ENCODE measurements at places on chromosomes 2 and 18.

- DNase-seq: no peak
Measured at GRCh38 chr2:123993728-123994323, 31.3 kb upstream of the CNTNAP5 start.

GRCh38 chr2:202883987-202884675 is 12.6 kb upstream of the ICA1L start:
- DNase-seq: no peak

- no peak for DNase-seq
Measured at GRCh38 chr2:189662669-189663226, 1.5 kb downstream of the ASNSD1 start.

- DNase-seq: no peak
Measured at GRCh38 chr18:77068321-77069312, 64.0 kb downstream of the MBP start.

- no peak for DNase-seq
Measured at GRCh38 chr2:42659609-42660008, 91.2 kb downstream of the MTA3 start.

- DNase-seq: no peak
Measured at GRCh38 chr2:127320067-127320466, 26.1 kb upstream of the ERCC3 start.

GRCh38 chr2:166170356-166170755 is 42.5 kb upstream of the SCN1A start:
- DNase-seq: no peak

- no peak for DNase-seq
Measured at GRCh38 chr2:205902041-205902899, 183.7 kb downstream of the INO80D start.

DNA sequence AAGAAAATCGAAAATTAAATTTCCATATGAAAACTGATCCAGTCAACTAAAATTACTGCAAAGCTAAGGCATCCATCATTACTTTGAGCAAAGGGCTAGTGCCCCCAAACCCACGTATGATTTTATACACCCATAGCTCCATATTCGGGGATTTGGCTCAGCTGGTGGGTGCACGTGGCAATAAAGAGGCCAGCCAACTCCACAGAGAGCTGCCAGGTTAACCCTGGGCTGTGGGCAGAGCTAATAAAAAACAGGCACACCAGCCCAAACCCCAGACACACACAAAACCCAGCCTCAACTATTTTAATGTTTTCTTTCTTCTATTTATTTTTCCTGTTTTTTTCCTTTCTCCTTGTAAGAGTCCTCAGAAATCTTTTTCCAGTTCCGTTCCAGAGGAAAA is 151.3 kb upstream of the SOX11 start:
- no peak for DNase-seq

DNA sequence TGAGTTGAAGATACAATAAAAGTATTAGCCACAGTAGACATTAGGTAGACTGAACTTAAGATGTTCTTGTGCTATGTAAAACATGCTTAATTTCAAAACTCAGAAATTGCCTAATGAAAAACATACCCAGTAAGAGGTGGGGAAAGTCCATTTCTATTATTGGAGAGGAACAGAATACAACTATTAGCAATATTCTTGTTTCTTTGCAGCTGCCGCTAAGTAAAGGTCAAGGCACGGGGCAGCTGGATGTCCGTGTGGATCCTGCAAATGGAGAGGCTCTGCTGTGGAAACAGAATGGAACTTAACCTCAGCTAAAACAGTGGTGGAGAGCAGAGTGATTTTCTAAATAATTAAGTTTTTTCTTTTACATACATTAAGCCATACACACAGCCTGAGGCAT is 139.2 kb upstream of the ARHGAP28 start:
- no peak for DNase-seq

- DNase-seq: no peak
Measured at GRCh38 chr2:120796094-120796493, 60.4 kb downstream of the GLI2 start.

- DNase-seq: no peak
Measured at GRCh38 chr2:63049211-63049969, 1.2 kb upstream of the OTX1 start.

- no peak for DNase-seq
Measured at GRCh38 chr2:64978514-64979268, 10.5 kb upstream of the SLC1A4 start.

DNA sequence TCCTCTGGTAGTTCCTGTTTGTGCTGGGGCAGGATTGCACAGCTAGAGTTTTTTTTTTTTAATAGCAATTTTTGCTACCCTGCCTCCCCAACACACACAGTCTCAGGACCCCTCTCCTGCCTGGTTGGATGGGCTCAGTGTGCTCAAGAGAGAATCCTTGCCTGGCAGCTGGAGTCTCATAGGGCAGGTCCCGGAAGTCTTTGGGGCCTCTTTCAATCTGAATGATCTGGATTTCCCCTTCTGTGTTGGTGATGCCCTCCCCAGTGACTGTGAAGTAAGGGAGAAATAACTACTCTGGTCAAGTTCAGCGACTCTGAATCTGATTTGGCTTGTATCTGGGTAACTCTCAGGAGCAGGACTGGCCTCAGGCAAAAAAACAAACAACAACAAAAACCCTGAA is 220.6 kb upstream of the LRRTM1 start:
- DNase-seq: no peak

GRCh38 chr2:1631292-1632001 is 112.9 kb downstream of the PXDN start:
- DNase-seq: no peak

- DNase-seq: peak; percentile 75
Measured at GRCh38 chr18:50268022-50268747, 1.9 kb upstream of the CFAP53 start.

DNA sequence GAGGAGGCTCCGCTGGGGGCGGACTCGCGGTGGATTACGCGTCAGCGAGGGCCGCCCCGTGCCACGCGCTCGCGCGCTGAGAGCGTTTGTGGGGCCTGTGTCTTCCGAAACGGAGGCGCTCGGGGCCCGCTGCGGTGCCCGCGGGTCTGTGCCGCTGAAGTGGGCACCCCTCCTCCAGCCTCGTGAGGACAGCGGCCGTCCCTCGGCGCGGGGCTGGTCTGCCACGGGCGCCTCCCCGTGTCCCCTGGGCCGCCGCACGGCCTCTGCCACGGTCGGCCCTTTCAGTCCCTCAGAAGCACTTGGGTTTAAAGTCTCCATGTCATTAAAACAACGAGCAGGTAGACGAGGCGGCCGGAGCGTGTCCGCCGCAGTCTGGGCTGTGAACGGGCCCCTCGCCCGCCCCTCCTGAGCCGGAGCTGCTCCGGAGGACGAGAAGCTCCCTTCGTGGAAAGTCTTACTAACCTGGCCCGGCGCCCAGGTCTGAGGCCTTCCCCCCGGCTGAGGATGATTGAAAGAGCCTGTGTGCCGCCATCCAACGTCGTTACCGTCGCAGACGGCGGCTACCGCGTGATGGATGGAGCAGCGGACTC is 97.6 kb downstream of the NFATC1 start:
- DNase-seq: no peak

GRCh38 chr2:391696-392095 is 103.8 kb upstream of the ALKAL2 start:
- DNase-seq: no peak

GRCh38 chr2:45102579-45103117 is 93.4 kb upstream of the SIX2 start:
- DNase-seq: no peak

DNA sequence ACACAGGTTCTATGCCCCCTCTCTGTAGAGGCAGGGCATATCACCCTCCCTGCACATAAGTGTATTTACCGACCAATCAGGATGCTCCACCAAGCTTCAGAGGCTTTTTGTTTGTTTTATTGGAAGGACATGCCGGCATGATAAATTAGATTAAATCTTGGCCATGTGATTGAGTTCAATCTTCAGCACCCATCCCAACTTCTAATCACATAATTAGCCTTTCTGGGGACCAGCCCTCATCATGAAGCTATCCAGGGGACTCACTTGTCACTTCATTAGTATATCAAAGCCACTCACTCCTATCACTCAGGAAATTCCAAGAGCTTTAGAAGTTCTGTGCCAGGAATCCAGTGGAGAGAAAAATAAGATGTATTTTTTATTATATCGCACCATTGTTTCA is 158.6 kb upstream of the SYT4 start:
- DNase-seq: no peak

DNA sequence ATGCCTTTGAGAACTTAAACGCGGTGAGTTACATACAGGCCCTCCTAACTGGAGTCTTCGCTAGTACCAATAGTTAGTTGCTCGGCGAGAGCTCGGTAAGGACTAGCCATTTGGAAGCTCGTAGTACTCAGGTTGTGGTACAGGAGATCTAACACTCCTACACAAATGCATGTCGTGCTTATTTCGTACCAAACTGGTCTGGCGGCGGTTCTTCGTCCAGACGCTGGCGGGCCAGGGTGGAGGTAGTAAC is 346 bp upstream of the VRK2 start:
- no peak for DNase-seq

GRCh38 chr2:120653046-120653445 is 82.6 kb upstream of the GLI2 start:
- no peak for DNase-seq

- DNase-seq: no peak
Measured at GRCh38 chr2:234978466-234979203, 26.8 kb downstream of the SH3BP4 start.

DNA sequence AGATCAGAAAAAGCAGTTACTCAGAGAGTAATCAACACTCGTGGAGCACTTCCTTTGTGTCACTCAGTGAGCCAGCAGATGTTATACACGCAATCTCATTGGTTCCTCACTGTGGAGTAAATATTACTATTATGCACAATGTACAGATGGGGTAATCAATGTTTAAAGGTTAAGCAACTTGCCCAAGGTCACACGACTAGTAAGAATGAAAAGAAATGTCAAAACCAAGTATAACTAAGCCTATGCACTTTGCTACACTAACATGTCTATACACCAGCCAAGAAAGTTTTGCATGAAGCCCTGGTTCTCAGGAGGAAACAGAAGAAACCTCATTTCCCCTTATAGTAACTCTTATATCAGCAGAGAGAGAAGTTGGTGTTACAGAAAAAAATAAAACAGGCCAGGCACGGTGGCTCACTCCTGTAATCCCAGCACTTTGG is 5.4 kb downstream of the METTL21A start:
- no peak for DNase-seq

- no peak for DNase-seq
Measured at GRCh38 chr2:191950132-191950874, 103.4 kb upstream of the CAVIN2 start.

- DNase-seq: no peak
Measured at GRCh38 chr2:127683757-127684156, 8.4 kb upstream of the LIMS2 start.

DNA sequence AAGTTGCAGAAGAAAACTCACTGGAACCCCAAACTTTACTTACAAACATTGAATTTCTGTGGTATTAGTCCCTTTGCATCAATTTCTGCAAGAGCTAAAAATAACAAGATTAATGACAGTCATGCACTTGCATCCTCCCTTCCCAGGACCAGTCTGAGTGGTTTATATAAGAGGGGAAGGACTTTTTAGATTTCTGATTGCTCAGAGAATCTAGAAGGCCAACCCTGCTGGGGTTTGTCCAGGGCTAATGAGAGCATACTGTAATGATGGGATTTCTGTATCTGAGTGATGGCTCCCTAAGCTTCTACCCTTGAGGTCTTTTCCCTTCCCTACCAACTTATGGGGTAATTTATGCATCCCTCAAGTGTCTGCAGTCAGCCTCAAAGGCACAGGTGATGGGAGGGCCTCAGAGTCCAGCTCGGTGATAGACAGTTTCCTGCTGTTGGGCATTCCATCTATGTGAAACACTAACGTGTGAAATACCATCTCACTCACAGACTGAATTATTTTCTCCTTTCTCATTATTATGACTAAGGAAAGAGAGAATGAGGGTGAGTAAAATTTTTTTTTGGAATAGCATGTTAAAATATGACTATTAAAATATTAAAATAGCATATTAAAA is 556.3 kb downstream of the RIT2 start:
- no peak for DNase-seq

DNA sequence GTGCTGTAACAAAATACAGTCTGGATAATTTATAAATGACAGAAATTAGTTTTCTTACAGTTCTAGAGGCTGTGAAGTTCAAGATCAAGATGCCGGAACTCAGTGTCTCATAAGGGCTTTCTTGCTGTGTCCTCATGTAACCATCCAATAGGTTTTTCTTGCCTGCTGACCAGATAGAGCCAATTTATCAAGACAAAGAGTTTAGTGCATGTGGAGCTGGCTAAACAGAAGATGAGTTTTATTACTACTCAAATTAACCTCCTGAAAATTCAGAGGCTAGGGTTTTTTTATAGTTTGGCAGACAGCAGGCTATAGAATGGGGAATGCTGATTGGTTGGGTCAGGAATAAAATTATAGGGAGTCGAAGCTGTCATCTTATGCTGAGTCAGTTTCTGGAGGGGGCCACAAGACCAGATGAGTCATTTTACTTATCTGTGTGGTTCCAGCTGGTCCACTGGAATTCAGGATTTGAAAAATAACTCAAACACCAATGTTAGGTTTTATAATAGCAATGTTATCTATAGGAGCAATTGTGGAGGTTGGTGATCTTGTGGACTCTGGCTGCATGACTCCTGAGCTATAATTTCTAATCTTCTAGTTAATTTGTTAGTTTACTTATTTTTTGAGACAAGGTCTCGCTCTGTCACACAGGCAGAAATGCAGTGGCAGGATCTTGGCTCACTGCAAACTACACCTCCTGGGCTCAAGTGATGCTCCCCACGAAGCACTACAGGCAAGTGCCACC is 3.2 kb upstream of the PDK1 start:
- DNase-seq: no peak

DNA sequence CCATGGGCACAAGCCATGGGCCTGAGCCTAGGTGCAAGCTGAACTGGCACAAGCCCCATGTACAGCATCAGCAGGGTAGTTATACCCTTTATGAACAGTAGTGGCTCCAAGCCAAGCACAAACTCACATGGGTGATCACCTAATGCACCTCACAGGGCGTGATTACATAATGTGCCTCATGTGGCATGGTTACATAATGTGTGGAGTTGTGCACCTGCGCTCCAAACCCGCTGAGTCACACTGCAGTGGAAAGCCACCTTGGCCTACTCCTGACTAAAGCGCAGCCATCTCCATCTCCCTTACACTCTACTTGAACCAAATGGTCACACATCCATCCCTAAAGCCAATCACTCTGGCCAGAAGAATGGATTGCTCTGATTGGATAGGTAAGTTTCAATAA is 279.7 kb downstream of the MBD2 start:
- no peak for DNase-seq

DNA sequence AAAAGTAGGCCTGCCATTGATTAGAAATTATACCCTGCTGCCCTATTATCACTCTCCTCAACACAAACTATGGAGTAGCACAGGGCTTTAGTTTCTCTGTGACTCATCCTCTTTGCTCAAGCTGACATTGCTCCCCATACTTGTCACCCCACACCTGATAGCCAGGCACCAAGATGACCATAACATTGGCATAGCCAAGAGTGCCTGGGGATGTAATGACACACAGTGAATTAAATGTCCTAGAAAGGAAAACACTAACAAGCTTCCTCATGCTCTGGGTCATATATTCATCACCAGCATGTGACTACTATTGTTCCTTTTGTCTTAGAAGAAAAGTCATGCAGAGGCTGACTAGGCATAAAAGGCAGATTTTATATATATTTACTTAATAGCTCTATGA is 137.8 kb upstream of the RND3 start:
- DNase-seq: no peak

GRCh38 chr18:33928231-33928630 is 296.5 kb downstream of the NOL4 start:
- no peak for DNase-seq

GRCh38 chr18:55309249-55309648 is 278.7 kb downstream of the TCF4 start:
- no peak for DNase-seq

GRCh38 chr2:39120521-39120770 is 405 bp downstream of the SOS1 start:
- DNase-seq: no peak

GRCh38 chr2:119283873-119284331 is 60.3 kb downstream of the STEAP3 start:
- DNase-seq: no peak

Measured in activated CD4-positive, alpha-beta T cell treated with anti-CD3 and anti-CD28 coated beads for 24 hours (primary cell).